Fibroblast of skin of left biceps (primary cell): ENCODE measurements at places on chromosomes 16 and 17.

DNA sequence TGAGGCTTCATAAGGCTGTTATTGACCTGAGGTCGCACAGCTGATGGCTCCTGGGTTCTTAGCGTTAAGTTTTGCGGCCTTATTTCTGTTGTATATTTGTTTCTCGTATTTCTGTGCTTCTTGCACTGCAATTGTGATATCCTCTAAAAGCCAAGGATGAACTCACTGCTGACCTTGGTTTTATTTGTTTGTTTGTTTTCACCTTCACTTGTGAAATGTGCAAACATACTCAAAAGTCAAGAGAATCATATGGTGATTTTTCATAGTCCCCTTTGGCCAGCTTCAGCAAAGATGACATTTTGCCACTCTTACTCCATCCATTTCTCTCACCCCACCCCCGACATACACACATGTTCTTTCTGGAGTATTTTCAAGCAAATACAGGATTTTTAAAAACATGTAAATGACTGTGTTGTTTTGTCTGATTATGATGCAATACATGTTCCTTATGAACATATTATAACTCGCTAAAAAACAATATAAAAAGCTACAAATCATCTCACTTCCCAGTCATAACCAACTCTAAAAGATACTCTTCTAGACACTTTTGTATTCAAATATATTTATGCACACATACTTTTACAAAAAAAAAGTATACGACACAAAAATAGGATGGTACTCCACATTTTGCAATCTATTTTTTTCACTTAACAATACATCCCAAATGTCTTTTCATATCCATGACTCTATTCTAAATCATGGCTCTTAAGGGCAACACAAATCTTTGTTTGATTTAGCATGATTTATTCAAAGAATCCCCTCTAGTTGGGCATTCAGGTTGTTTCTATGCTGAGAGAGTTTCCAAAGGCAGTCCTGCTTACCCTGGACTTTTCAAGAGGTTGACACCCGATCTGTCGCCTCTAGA lies 5.7 kb upstream of the ZCCHC14 start:
- DNase-seq, result no peak

- no peak for DNase-seq
Measured at GRCh38 chr17:52157603-52158449, 688 bp downstream of the CA10 start.

DNA sequence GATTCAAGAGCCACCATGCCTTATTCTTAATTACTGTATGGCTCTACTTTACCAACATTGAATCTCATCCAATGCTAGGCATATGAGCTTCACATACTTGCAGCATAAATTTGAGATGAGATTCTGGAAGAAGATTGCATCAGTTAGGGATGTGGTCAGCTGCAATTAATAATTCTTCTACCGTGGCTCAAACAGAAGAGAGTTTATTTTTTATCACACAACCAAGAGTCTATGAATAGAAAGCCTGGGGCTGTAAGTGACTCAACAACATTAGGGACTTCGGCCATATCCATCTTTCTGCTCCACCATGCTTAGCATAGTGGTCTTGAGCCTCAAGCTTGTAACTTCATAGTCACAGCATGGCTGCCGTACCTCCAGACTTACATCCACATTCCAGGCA lies 179.4 kb upstream of the IRX6 start:
- DNase-seq, result peak; percentile 10

DNA sequence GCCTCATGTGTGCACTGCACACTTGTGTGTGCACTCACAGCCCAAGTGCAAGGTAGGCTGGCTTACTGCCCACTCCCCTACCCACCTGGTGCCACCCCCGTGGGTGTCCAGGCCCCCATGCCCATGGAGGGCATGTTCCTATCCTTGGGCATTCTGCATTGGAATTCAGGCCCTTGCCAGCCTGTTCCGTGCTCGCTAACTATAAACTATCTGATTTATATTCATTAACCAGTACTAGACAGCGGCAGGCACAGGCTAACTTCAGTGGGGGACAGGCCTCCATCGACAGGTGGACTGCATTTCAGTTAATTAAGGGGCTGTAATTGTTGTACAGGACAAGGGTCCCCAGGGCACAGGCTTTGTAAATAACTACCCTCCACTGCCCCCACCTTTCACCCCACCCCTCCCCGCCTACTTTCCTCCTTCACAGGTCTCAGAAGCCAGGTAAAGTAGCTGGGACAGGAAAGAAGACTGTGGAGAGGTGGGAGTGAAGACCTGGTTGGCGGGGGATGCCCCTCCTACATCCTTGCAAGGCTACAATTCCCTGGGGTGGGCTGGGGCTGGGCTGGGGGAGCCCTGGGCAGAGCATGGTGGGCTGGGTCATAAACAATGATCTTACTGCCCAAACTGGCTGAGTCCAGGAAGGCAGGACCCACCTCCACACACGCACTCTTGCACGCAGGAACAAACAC lies 119.0 kb upstream of the LHX1 start:
- DNase-seq, result no peak
